Glutamatergic neuron (in vitro differentiated cells): ENCODE measurements at places on chromosomes 13 and 19. TPM values are rescaled to one million over a fixed set of nuclear protein-coding genes. Genes with fewer than 3 reads are reported as not detected.

GRCh38 chr19:401866-402511, 7.0 kb downstream of the C2CD4C start:
- peak; percentile 15 for DNase-seq

The TTYH1 gene
- 2.9 TPM for total RNA-seq

- DNase-seq = no peak
Observed at GRCh38 chr13:71806886-71807285, 60.1 kb downstream of the DACH1 start.

The GJB2 gene
- total RNA-seq = not detected

The ADGRE3 gene
- not detected for total RNA-seq

- DNase-seq = no peak
Observed at GRCh38 chr19:34128558-34129250, 43.6 kb upstream of the LSM14A start.

DNA sequence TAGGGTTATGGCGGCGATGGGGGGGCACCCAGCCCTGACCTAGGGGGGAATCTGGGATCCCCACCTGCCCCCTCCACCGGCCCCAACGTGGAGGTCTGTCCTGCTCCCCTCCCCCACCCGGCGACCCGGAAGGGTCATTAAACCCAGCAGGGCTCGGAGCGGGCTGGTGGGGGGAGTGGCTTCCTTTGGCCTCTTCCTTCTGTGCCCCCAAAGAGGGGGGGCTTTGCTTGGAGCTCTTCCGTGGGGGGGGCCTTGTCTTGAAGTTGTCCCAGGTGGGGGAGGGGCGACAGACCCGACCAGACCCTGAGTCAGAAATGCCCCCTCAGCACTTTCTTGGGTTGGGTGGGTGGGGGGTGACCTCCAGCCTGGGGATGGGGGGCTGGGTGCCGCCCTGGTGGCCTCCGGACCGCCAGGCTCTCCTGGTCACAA, 1.5 kb downstream of the ARID3A start:
- peak; percentile 79 for DNase-seq

DNA sequence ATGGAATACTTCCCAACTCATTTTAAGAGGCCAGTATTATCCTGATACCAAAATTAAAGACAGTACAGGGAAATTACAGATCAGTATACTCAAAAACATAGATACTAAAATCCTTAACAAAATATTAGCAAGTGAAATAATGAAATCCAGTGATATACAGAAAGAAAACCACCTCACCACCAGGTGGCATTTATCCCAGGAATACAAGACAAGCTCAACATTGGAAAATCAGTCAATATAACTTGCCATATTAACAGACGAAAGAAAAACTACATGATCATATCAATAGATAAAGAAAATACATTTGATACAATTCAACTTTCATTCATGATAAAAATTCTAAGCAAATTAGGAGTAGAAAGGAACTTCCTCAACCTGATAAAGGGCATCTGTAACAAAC, 6.7 kb upstream of the GNA15 start:
- DNase-seq = no peak
